ENCODE measurements at places on chromosomes 4 and X.
A peak's percentile ranks its signal among the peaks of the same experiment; 100 is the strongest.

GRCh38 chrX:2610246-2611170 is 80.6 kb upstream of the CD99 start:
- DNase-seq, result no peak

DNA sequence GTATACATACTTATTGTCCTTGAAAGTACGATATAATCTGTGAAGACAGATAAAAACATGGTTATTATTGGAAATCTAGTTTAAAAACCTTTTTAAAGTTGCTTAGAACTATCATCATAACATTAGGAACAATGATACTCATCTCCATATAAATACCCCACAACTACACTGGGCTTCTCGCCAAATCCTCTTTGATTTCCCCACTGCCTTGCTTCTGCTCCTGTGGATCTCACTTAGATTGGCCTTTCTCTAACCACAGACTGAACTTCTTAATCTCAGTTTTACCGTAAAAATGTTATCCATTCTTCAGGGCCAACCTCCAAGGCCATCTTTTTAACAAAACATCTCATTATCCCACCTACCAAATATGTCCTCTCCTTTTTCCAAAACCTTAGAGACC is 77.6 kb downstream of the PRKG2 start:
- DNase-seq, result no peak

- DNase-seq, result no peak
Measured at GRCh38 chrX:122703762-122704161, 480.3 kb upstream of the GRIA3 start.

GRCh38 chrX:154738011-154738738 is 12.7 kb downstream of the GAB3 start:
- DNase-seq, result no peak

GRCh38 chr4:38957261-38957815 is 74.9 kb downstream of the TMEM156 start:
- DNase-seq, result no peak

DNA sequence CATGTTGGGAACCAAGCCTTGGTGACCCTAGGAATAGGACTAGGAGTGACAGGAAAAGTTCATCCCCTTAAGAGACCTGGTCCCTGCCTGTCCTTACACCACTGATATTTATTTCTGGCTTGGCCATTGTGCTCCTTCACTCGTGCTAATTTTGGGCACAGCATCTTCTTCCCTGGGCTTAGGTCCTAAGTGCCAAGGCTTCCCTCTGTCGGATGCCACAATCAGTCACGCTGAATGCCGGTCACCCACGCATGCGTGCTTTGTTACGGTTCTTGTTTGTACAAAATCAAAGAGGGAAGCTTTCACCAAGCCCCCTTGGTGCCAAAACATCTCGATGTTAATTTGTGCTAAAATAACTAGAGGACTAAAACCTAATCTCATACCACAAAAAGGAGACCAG is 17.4 kb upstream of the MAP3K15 start:
- no peak for DNase-seq

DNA sequence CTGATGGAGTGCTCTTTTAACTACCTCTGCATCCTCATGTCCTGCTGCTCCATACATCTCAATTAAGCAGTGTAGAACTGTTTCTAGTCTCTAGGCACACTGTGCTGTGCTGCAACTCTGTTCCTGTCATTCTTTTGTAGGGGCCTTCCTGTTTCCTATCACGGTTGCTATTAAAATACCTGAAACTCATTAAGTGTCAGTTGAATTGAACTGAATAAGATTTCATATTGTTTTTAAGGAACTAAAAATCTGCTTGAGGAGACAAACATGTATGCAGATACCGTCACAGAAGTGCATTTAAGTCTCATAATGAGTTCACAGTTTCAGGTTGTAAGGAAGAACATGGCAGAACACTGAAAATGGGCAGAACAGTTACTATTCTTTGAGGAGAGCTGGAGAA is 170.1 kb downstream of the LARP7 start:
- no peak for DNase-seq

DNA sequence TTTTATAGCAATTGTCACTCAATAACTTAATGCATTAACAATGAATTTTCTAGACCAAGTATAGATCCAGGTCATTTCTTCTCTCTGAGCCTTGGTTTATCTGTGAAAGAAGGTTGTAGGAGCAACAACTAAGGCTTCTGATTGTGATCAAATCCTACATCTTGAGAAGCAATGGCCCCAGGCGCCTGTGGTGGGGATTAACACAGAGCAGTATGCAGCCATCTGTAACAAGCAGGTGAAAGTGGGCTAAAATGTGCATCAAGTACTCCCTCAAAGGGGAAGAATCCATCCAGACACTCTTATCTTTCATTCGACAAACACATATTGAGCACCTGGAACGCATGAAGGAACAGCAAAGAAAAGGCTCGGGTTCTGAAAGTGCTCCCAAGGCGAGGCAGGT is 19.1 kb upstream of the SETD7 start:
- no peak for DNase-seq

DNA sequence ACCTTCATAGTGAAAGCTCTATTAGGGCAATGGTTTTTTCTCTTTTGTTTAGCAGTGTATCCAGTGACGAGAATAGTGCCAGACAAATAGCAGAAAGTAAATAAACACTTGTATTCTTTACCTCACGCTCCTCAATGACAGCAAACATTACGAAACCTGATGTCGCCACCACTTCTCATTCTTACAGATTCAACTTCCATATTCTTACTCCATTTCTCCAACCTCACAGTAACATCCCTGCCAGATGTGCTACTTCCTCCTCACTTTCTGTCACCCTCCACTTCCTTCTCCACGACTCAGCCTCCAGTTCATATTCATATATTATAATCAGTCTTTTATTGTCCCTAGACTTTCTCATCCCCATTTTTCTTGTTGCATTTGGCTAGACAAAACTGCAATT is 1956.2 kb upstream of the AGA start:
- DNase-seq, result no peak

GRCh38 chrX:15202454-15203177 is 67.3 kb downstream of the ASB9 start:
- peak; percentile 20 for DNase-seq

- DNase-seq, result peak; percentile 17
Measured at GRCh38 chr4:54930226-54930625, 195.2 kb downstream of the KDR start.

DNA sequence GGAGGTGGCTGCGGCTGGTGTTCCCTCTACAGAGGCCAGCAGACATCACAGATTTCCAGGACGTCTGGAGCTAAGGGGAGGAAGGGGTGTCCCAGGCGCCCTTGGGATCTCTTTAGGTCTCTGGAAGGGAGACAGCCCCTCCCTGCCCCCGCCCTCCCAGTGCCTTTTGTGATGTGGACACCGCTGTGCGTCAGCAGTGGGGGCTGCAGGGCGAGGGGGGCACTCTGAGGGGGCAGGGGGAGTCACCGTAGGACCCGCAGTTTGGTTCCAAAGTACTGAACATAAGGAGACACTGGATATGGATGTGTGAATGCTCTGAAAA is 25.6 kb upstream of the MXD4 start:
- no peak for DNase-seq

- no peak for DNase-seq
Measured at GRCh38 chr4:88158489-88159228, at the start of gene ABCG2. TSS of gene ABCG2 (minus strand) at chr4:88158639. CDS start at chr4:88139995, 18,644 bp downstream.

GRCh38 chrX:1661922-1662221 is 47.0 kb downstream of the ASMT start:
- no peak for DNase-seq

DNA sequence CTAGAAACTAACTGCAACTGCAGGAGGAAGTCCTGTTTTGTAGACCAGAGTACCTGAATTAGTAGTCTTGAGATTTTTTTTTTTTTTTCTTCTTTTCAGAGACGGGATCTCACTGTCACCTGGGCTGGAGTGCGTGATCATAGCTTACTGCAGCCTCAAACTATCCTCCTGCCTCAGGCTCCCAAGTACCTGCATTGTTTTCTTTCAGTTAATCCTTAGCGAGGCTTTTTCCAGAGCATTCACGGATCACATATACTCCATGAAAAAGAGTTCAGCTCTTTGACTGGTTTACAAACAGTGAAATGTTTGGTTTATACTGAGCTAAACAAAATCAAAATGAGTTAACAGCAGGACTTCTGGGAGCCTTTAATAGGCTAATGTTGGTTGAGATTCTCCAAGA is 45.8 kb downstream of the KLHL15 start:
- no peak for DNase-seq

DNA sequence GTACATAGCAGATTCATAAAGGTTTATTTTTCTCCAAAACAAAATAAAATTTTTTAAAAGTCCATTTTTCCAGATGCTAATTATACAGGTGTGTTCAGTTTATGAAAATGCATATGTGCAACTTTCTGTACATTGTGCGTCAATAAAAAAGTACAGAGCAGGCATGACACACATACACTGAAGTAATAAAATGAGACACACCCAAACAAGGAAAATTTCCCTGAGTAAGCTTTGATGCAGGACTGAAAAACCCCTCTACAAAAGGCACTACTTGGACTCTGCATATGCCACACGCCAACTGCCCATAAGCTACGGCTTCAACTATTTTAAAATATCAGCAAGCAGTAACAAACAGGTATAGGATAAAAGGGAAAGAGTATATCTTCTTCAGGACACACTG is 13.8 kb downstream of the ARAP2 start:
- no peak for DNase-seq

DNA sequence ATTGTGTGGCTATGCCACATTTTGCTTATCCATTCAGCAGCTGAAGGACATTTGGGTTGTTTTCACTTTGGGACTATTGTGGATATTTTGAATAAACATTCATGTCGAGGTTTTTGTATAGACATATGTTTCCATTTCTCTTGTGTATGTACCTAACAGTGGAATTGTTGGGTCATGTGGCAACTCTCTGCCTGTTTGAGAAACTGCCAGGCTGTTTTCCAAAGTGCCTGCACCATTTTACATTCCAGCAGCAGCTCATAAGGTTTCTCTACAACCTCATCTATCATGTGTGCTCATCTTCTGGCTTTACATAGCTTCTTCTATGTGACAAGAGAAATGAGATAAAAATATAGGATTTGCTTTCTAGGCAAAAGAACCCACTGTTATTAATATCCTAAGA is 29.5 kb upstream of the TSPAN5 start:
- DNase-seq, result no peak

DNA sequence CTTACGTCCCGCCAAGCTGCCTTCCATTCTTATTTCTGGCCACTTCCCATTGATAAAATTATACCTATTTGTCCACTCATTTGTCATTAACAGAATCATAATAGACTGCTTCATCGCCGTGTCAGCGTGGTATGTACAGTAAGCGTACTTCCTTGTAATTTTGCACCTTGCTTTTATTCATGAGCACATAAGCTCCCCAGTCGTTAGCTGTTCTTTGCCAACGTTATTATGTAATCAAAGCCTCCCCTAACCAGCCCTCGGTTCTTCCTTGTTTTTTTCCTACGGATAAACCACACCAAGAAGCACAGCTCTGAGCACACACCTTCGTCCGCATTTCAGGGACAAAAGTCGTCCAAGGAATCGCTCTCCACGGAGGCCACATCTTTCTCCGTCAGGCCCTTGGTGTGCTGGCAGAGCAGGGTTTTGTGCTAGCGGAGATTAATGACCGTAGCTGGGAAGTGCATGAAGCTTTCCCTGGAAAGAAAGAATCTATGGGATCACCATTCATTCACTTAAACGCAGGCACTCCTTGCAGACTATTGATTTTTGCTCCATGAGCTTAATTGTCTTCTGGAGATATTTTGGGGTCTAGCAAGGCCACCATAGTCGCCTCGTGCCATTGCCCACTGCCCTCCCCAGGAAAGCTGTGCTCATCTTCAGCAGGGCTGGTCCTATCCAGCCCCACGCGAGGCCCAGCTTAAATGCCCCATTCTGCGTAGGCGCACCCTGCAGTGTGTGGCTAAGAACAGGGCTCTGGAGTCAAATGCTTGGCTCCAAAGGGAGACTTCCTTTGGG is 200.9 kb upstream of the PSAPL1 start:
- DNase-seq, result no peak

- DNase-seq, result no peak
Measured at GRCh38 chrX:119706616-119707015, 13.6 kb upstream of the SEPTIN6 start.

- no peak for DNase-seq
Measured at GRCh38 chrX:107272431-107272921, 66.1 kb downstream of the DNAAF6 start.

DNA sequence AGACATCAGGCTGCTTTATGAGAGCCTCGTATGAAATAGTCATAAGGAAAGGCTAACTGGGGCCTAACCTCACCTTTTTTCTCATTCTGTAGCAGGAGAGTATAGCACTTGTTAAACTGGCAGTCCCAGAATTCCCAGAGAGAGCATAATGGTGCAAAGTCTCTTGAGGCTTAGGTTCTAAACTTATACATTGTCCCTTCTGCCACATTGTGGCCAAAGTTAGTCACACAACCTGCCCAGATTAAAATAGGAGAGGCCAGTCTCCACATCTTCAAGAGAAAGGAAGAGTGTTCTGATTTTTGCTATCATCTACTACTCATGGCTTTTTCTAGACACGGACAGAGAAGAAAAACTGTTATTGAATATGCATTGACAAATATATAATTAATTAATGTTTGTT is 1588.9 kb upstream of the PCDH7 start:
- DNase-seq, result no peak

DNA sequence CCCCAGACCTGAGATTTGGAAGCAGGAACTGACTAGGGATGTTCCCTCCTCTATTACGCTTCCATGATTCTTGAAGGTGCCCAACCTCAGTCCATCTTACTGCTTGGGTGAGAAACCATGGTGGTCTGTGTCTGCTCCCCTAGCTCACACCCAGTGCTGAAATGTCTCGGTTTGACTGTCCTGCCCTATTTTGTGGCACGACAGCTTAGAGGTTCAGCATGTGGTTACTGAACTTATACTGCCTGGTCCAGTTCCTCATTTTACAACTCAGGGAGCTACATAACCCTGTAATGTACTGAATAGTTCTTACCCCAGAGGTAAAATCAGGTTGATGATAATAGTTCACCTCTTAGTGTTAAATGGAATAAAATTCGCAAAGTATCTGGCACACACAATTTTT is 203.1 kb downstream of the RBM46 start:
- DNase-seq, result no peak

DNA sequence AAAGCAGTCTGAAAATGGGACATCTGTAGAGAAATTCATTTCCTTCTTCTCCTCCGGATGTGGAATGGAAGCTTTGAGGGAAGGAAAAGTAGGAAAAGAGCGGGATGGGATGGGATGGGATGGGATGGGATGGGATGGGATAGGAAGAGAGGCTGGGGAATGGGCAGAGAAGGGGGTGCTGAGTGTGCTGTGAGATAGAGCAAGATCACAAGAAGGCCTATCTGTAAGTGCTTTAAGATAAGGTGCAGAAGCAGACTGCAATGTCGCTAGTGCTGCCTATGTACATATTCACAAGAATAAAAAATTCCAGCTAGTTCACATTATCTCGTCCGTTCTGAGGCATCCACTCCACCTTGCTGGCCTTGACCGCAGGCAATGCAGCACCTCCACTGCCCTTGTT is 86.2 kb downstream of the IRF2 start:
- no peak for DNase-seq

DNA sequence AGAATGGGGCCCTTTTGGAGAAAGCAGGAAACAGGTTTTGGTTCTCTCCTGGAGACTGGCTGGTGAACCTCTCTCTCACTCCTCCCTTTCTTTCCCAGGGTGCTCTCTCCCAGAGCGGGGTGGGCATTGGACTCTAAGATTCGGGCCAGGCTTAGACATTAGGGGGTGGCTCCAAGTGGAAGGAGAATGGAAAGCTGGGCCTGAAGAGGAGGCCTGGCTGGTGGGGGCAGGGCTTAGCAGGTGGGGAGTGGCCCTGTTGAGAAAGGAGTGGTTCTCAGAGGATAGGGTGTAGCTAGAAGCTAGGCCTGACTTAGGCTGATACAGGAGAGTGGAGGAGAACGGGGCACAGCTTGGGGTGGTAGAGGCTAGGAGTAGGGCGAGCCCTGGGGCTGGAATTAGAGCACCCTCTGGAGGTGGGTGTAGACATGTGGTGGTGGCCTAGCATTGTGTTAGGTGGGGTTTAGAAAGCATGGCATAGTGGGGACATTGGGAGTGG is 5.7 kb downstream of the PLP2 start:
- no peak for DNase-seq
